ENCODE measurements at places on chromosomes 1 and 21.

DNA sequence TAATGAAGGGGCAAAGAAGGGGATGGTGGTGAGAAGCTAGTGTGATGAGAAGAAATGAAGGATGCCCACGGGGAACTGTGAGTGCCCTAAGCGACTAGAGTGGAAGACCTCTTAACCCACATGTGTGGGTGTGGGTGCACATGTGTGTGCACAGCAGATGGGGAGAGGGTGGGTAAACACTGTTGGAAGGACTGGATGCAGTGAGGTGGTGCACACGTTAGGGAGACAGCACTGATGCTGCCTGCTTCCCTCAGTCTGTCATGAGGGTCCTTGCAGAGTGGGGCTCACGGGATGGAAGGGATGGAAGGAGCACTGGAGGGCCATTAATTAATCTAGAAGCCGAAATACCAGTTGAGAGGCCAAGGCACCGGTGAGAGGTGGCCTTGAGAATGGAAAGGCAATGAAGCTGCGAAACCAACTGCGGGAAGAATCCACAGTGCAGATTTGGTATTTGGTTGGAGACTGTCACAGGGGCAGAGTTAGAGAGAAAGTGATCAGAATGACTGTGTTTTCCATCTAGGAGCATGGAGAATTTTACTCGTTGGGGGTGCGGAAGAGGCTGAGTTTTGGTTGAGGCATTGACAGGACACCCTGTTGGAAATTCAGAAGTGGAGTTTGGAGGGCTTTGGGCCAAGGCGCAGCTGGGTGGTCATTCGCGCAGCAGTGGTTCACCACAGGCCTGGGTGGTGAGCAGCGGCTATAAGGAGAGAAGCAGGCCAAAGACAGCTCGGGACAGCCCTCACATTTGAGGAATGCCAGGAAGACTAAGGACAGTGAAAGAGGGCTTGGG lies 15.8 kb downstream of the RCSD1 start:
- DNase-seq, result no peak

- DNase-seq, result no peak
Observed at GRCh38 chr1:110872745-110873720, at the start of gene CD53. Gene CD53, plus strand, starts transcription at chr1:110873148. Its CDS starts 18,261 bp downstream, at chr1:110891409.

DNA sequence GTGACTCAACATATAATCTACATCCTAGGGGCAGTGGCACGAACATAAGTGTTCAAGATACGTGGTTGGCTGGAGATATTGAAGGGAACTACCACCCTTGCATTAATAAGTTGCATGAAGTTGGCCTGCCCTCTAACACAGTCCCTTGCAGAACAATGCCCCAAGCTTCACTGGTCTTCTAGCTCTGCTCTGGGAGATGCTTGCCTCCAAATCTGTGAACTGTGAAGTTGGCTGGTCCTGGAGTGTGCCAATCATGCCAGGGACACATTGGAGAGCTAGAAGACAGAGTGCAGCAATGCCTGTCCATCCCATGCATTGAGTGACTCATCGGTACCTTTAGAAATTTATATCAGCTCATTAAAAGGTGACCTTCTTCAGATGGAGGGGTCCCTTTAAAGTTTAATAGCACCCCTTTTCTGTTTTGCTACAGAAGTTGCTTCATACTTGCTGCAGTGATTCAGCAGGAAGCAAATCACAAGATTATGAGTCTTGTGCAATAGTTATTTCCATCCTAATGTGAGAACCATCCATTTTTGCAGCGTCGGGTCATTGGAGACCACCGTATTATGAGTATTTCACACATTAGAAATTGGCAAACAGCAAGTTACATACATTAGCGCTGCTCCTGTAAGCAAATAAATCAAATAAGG lies 55.2 kb upstream of the KAZN start:
- DNase-seq, result no peak

GRCh38 chr1:71377886-71378285 lies 297.1 kb upstream of the ZRANB2 start:
- DNase-seq, result no peak

DNA sequence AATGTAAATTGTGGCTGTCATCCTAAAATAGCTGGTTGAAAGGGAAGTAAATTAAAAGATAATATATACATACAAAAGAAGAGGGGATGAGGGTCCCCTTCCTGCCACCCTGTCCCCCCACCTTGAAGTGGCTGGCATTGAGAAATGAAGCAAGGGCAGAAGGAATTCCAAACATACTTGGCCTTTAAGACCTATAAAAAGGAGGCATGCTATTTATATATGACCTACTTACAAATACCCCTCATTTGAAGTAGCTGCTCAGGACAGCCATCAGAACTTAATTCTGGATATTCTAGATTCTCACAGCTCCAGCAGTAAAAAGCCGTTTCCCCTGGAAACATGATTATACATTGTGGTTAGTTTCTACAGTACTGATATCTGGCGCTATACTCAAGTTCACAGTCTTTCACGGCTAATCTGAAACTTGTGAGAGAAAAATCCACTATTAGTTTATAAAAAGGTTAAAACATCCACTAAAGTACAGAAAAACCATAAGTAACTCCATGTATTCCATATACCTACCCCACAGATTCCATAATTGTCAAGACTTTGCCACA lies 9.6 kb upstream of the MAP10 start:
- no peak for DNase-seq

GRCh38 chr1:210801501-210801900 lies 332.4 kb downstream of the KCNH1 start:
- DNase-seq, result no peak

DNA sequence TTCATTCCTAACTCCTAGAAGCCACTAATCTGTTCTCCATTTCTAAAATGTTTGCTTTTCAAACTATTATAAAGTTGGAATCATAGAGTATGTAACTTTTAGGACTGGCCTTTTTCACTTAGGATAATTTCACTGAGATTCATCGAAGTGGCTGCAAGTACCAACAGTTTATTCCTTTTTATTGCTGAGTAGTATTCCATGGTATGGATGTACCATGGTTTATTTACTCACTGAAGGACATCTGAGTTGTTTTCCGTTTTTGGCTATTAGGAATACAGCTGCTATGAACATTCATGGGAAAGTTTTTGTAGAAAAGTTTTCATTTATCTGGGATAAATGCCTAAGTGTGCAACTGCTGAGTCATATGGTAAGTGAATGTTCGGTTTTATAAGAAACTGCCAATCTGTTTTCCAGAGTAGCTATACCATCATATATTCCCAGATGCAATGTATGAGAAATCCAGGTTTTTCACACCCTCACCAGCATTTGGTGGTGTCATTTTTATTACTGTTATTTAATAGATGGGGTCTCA lies 66.3 kb downstream of the SLC27A3 start:
- DNase-seq, result no peak

- no peak for DNase-seq
Observed at GRCh38 chr1:3702990-3703728, 49.1 kb upstream of the CCDC27 start.

DNA sequence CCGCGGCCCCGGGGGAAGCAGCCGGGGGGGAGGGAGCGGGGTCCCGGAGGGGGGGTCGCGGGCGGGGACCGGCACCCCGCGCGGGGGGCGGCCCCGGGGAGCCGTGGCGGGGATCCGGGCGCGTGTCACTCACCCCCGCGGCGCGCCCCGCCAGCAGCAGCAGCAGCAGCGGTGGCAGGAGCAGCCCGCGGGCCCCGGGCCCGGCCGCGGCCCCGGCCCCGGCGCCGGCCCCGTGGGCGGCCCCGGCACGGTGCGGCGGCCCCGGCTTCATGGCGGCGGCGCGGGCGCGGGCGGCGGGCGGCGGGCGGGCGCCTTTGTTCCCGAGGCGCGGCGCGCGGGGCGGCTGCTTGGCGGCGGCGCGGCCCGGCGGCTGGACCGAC lies 252 bp downstream of the SDC3 start:
- no peak for DNase-seq

GRCh38 chr1:13723810-13724209 lies 23.8 kb downstream of the PRDM2 start:
- DNase-seq, result no peak

All from stimulated activated CD4-positive, alpha-beta T cell treated with anti-CD3 and anti-CD28 coated beads, Interleukin-4, amount 100 ng/mL, for 4 hours (primary cell).